NCI-H2029 treated with DMSO at 0.1 percent for 48 hours (cell line): ENCODE measurements at places on chromosomes 11 and 22.
A peak's percentile ranks its signal among the peaks of the same experiment; 100 is the strongest.

GRCh38 chr11:125433454-125434121, 62.5 kb downstream of the FEZ1 start:
- no peak for DNase-seq

GRCh38 chr11:97218011-97218410, 828.2 kb downstream of the JRKL start:
- no peak for DNase-seq

DNA sequence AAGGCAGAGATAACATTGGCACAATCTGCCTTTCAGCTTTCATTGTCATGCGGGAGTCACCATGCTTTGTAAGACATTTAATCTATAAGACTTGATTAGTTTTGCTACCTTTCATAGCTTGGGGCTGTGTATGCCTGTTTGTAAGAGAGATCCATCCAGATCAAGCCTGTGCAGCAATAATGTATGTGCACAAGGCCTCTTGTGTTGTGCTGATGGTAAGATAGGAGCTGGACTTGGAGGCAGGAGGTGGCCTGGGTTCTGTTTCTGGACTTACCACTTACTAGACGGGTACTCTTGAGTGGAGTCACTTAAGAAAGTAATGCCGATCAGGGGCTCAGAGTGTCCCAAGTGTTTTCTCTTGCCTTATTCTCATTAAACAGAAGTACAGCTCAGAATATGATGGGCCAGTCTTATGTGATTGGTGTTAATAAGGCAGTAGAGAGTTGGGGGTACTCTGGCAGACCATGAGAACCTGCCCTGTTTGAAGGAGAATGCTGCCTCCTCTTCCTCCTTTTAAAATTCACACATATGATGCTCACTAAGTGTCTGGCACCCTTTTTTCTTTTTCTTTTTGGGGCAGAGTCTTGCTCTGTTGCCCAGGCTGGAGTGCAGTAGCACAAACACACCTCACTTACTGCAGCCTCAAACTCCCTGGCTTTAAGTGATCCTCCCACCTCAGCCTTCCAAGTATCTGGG, 30.9 kb downstream of the PTPRJ start:
- DNase-seq, result no peak

GRCh38 chr11:123082977-123083376, 21.0 kb upstream of the HSPA8 start:
- DNase-seq, result no peak

GRCh38 chr11:12786891-12787290, 112.7 kb downstream of the TEAD1 start:
- DNase-seq, result no peak

- no peak for DNase-seq
Observed at GRCh38 chr11:112801025-112801816, 160.0 kb upstream of the NCAM1 start.

DNA sequence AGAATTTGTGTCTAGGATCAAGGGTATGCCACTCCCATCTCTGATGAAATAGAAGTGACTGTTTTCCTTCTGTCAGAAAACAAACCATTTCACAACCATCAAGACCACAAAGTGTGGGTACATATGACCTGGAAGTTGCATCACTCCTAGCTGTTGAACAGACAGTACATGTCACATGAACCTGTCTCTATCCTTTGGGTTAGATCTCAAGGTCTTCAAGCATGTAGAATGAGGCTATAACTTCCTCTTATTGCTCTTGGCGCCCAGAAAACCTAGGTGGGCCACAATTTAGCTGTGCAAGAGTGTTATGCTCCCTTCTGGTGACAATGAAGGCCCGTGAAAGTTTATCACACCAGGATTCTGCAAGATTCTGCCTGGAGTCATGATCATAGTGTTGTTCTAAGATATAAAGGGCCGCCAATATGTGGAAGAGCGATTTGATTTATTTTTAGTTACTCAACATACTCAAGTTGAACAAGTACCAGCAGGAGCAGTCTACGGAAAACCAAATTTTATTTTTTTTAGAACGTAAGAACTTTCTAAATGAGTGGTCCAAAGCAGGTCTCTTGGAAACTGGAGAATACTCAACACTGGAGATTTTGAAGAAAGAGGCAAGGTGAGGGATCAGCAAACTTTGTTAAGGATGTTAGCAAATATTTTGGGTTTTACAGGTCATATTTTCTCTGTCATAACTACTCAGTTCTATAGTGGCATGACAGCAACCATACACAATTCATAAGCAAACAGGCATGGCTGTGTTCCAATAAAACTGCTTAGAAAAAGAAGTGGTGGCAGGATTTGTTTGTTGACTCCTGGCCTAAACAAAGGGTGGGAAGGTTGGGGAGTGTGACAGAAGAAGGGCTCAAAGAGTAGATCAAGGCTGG, 101.8 kb downstream of the USP35 start:
- DNase-seq, result no peak

- DNase-seq, result no peak
Observed at GRCh38 chr22:46674906-46675305, 54.7 kb downstream of the GRAMD4 start.

GRCh38 chr11:35142481-35143075, 3.6 kb downstream of the CD44 start:
- no peak for DNase-seq

GRCh38 chr22:17964156-17964555, 60.2 kb downstream of the MICAL3 start:
- DNase-seq, result no peak

DNA sequence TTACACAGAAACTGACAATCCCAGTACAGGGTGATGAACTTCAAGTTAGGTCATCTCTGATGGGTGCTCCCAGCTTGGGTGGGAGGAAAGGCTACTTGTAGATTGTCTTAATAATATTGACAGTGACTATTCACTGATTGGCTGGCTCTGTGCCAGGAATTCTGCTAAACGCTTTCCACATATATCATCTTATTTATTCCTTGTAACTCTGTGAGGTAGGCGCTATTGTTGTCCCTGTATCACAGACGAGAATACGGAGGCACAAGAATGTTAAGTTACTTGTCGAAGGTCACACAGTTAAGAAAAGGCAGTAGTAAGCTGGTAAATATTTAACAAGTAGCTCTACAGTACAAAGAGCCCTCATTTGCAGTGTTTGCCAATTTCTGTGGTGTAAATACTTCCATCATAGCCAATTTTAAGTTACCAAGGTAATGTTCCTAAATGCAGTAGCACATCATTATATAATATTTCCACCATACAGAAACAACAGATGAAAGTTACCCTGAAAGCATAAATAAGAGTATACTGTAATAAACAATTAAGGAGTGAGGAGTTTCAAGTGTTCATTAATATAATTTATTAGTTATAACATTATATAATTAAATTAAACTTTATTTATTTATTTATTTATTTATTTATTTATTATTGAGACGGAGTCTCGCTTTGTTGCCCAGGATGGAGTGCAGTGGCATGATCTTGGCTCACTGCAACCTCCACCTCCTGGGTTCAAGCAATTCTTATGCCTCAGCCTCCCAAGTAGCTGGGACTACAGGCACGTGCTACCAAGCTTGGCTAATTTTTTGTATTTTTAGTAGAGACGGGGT, 11.5 kb upstream of the TIMP3 start:
- no peak for DNase-seq

DNA sequence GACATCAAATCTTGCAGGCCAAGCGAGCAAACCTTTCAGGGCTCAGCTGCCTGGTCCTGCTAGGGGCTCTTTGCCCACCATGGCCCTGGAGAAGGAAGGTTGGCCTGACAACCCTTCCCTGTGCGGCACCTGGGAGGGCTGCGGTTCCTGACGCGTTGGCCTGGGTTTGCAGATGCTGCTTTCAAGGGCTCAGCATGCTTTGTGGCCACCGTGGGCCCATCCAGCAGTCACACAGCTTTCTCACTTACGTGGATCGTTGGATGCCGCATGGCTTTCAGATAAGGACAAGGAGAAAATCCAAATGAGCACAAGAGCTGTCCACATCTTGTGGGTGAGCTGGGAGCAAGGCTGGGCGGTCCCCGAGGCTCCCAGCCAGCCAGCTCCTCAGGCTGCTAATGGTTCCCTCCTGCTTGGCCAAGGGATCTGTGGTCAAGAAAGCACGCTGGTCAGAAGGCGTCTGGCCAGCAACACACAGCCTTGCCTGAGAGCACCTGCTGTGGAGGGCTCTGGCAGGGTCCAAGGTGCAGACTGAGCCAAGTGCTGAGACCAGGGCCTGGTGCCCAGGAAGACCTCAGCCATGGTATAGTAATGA, 8.2 kb downstream of the C11orf24 start:
- no peak for DNase-seq

DNA sequence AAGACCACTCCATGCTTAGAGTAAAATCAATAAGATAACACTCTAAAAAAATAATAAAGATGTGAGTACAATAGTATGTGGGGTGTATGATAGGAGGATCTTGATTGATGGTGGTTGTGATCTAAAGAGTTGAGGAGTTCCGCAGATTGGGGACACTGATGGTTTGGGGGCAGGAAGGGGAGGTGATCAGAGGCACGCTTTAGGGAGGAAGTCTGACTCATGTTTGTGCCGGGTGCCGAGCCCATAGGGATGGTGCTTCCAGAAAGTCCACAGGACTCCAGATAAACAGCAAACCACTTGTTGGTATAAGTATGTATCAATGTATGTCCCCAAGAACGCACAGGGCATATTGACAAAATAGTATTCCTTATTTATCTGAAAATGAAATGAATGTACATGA, 27.5 kb downstream of the LINC01488 start:
- DNase-seq, result no peak

GRCh38 chr11:68936676-68937620, 33.3 kb downstream of the IGHMBP2 start:
- no peak for DNase-seq

GRCh38 chr11:33383075-33383919, 126.1 kb downstream of the HIPK3 start:
- DNase-seq, result no peak

GRCh38 chr11:117478926-117479325, 151.3 kb downstream of the CEP164 start:
- peak; percentile 27 for DNase-seq

- no peak for DNase-seq
Observed at GRCh38 chr22:20811171-20811570, 37.3 kb downstream of the SERPIND1 start.

DNA sequence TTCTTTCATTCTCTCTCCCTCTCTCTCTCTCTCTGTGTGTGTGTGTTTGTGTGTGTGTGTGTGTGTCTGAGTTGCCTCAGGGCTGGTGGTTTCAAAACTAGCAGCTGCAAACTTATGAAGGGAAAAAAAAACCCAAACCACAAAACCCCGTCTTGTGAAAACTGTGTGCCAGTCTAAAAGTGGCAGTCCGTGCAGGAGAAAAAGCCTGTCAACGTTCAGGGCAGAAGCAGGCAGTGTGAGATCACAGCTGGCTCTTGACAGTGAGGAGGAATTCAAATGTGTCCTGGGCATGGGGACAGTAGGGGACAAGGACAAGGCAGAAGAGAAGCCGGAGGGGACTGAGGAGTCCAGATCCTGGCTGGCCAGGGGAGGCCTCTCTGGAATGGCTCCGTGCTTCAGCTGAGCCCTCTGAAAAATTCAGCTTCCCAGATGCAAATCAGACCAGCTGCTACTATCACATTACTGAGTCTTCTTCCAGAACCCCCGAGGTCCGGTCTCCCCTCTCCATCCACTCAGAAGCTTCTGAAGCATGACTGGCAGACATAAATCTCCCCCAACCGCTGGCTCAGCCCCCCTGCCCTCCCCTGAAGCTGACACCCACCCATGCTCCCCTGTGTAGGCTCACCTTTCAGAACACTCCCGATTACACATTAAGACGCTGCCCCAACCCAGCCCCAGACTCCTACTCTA, 31.9 kb downstream of the FLI1 start:
- DNase-seq, result no peak

DNA sequence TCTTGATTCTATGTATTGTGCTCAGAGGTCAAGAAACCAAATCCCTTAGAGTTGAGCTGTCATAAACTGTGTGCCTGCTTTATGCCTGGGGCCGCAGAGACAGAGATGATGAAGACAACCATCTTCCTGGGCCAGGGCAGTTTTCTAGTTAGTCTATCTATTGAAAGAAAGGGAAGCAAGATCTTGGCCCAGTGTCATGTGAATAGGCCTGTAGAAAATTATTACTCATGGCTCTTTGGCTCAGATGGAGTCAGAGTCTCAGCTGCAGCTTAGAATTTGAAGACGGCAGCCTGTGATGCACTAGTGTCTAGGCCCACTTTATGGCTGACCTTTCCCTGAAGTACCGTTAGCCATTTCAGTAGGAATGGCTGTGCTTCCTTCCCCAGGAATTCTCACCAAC, 112.0 kb downstream of the DBX1 start:
- DNase-seq, result no peak

GRCh38 chr11:115185507-115185906, 318.7 kb downstream of the CADM1 start:
- DNase-seq, result no peak

GRCh38 chr11:84142411-84142810, 856.2 kb upstream of the CCDC90B start:
- no peak for DNase-seq

DNA sequence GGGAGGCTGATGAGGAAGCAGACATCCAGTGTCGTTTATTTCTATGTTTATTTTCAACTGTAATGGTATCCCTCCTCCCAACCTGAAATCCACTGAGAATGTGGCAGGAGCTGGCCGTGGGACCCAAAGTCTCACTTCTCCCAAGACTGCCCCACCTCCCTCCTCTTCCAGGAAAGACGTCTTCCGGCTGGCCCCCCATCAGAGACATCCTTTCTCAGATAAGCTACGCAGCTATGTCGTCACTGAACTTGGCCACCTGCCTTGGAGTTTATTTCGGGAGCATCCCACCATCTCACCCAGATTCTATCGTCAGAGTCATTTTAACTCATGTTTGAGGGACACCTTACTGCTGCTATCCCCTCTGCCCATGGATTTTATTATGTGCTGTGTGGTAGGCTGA, 13.9 kb downstream of the TMEM184B start:
- DNase-seq, result no peak

- DNase-seq, result no peak
Observed at GRCh38 chr11:85767246-85767945, 43.5 kb downstream of the SYTL2 start.

GRCh38 chr11:20156280-20156875, 3.9 kb downstream of the DBX1 start:
- DNase-seq, result no peak

DNA sequence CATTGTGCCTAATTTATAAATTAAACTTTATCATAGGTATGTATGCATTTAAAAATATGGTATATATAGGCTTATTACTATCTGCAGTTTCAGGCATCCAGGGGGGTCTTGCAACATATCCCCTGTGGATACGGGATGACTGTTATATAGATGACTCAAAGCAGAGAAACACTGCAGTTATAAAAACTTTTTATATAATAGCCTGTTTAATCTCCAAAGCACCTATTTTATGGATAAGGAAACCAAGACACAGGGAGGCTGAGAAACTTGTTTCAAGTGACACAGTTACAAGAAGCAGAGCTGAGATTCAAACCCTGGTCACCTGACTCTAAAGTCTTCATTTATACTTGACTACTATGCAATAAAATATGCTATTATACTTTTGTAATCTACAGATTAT, 897.7 kb downstream of the KCNA4 start:
- DNase-seq, result no peak

- no peak for DNase-seq
Observed at GRCh38 chr22:39092111-39092862, 4.8 kb upstream of the APOBEC3H start.

GRCh38 chr11:404551-405264, 10.1 kb downstream of the SIGIRR start:
- DNase-seq, result no peak

GRCh38 chr22:47597041-47597440, 834.6 kb downstream of the TBC1D22A start:
- DNase-seq, result no peak

- DNase-seq, result no peak
Observed at GRCh38 chr11:12914400-12914912, 94.7 kb upstream of the RASSF10 start.

- no peak for DNase-seq
Observed at GRCh38 chr11:120029321-120029720, 108.6 kb downstream of the TRIM29 start.

GRCh38 chr11:130523166-130523565, 74.7 kb downstream of the ADAMTS15 start:
- no peak for DNase-seq
